ENCODE measurements at places on chromosomes 11 and 22.

DNA sequence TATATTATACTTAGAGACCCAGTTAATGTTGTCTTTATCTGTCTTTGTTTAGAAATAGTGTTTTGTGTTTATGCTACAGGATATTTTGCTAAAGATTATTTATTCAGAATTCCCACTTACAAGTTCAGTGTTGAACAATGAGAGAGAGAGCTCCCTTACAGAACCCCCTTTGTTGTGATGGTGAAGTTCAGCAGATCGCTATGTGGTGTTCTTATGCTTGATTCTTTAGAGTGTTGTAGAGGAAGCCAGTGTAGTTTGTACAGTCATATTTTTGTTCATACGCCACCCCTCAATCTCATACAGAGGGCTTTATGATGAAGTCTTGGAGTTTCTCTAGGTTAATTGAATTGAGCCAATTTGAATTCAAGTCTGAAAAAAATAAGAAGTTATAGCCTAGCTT, 150.2 kb downstream of the TMEM135 start:
- DNase-seq, result no peak

DNA sequence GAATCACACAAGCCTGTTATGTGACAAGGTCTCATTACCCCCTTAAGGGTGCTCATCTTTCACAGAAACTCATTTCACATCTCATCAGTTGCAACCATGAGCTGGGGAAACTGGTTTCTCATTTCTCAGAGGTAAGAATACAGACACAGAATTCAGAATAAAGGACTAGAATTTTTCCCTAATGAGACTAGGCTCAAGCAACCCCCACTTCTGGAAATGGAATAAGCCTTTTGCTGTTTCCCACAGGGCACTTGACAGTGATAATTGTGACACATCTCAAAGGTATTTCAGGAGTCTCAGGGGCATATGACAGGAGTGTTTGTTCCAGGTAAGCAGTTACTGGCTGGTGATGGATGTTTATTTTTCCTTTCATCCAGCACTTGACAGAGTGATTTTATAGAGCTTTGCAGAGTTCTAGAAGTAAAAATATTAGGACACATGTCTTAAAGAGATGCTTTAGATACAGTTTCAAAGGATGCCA, 112.9 kb upstream of the DDI1 start:
- no peak for DNase-seq

GRCh38 chr11:99534812-99535211, 514.1 kb downstream of the CNTN5 start:
- DNase-seq, result no peak

DNA sequence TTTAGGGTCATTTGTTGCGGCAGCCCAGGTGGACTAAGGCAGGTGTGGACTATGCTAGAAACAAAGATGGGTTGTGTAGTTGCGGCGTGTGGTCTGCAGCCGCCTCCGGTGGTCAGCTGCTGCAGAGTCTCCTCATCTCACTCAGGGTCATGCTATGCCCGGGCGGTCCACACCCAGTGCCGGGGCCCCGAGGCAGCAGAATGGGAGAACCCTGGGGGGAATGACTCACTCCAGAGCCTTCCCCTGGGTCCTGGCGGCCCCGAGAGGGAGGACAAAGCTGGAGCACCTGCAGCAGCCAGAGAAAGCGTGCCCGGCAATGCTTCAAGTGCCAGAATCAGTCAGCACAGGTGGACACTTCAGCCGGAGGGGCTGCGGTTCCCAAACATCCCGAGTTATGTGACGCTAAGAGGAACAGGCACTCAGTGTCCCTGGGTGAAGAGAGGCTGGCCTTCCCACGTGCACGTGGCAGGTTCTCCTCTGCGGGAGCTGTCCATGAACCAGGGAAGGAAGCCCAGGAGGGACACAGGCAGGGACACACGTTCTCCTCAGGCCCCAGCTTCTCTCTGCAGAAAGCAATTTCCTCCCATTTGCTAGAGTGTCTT, 289.6 kb upstream of the B3GAT1 start:
- no peak for DNase-seq

- no peak for DNase-seq
Measured at GRCh38 chr11:106032861-106033260, 10.8 kb upstream of the MSANTD4 start.

DNA sequence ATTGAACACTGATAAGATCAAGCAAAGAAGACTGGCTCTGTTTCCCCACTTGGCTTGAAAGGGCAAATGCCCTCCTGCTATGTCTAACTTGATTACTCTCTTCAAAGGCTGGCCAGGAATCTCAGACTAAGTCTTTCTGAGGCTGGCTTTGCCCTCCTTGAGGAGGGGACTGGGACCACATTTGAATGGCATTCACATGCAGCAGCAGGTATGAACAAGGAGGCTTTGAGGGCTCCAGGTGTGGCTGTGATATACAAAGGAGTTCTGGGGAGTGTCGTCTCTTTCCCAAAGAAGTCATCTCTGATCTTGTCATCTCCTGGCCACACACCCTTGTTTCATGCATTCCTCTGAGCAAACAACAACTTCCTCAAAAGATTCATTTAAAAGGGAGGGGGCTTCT, 130.8 kb downstream of the ARL14EP start:
- DNase-seq, result no peak

DNA sequence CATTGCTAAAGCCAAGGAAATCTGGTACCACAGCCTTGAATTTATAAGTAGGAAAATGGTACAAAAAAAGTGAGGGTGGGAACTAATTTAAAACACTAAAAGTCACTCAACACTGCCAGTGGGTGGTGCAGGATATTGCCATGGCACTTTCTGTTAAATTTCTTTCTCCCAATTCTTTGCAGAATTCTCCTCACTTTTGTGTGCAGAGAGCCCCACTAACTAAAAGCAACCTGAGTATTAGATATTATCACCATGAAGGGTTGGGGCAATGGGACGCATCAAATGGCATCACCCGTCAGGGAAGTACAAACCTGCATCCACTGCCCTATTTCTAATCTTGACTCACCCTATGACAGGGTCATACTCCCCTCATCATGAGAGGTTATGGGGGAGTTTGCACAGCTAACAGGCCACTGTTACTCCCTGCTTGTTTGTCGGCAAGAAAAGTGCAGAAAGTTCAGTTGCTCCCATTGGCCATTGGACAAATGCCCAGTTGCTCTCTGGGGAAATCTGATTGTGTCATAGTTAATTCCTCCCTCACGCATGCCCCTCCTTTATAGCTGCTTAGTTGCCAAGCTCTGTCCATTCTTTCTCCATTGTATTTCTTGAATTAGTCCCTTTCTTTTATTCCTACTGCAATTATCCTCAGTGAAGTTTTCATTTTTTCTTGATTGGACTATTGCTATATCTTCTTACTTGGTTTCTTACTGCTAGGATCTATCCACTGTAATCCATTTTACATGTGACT, 93.8 kb upstream of the BLID start:
- DNase-seq, result no peak

DNA sequence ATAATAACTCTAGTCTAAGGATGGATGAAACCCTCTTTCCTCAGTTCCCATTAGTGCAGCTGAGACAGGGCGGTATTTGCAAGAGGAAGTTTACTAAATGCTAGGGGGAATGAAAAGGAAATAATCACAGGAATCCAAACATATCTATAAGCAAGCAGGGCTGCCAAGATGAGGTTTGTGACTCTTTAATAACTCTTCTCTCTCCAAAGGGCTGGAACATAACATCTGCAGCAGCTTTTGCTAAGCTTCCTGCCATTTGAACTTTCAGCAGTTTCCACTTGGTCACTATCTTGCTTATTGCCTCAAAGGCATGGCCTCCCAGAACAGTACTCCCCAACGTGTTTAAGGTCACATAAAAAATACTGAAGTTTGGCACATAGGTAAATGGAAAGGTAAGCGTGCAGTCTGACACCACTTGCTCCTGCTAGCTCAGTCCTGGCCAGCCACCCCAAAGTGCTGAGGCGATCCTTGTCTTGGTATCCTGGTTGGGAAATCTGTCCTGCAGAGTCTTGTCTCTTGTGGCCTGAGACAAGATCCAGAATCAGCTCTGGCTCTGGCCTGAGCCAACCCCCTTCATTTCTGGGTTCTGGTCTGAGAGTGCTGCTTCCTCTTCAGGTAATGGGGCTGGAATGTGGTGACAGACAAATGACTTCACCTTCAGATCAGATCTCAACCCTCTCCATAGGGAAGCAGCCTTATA, 81.8 kb downstream of the KCNC1 start:
- no peak for DNase-seq

DNA sequence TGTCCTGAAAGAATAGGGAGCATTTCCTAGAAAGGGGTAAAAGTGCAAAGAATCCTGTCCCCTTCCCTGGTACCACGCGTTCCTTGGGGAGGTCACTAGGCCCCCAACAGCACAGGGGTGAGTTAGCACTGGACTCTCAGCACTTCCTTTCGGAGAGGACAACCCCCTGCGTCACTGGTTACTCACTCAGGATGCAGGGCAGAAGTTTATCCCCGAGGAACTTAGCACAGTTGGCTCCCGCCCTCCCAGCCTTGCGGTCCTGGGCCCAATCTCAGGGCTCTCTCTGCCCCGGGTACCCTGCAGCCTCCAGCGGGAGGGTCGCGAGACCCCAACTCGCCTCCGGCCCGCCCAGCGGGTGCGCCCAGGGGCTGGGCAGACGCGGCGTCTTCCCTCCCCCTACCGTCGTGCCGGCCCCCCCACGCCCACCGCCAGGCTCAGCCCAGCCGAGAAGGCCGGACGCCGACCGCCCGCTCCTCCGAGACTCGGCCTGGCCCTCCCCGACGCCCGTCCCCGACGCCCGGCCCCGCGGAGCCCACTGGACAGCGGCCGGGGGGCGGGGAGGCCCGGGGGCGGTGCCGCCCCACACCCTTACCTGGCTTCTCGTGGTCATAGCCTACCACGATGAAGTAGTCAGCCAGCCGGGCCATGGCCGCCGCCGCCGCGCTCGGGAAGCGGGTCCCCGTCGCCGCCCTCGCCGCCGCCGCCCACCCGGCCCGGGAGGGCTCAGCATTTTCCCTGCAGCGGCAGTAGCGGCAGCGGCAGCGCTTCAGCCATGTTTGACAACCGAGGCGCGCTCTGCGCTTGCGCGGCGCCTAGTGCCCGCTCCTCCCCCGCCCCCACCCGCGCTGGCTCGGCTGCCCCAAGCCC, at the start of gene SBF2:
SBF2 (minus strand) TSS at position 797 of the 867 bp plus-strand sequence; CDS start at position 647, 150 bp downstream.
- DNase-seq, result peak; percentile 77

DNA sequence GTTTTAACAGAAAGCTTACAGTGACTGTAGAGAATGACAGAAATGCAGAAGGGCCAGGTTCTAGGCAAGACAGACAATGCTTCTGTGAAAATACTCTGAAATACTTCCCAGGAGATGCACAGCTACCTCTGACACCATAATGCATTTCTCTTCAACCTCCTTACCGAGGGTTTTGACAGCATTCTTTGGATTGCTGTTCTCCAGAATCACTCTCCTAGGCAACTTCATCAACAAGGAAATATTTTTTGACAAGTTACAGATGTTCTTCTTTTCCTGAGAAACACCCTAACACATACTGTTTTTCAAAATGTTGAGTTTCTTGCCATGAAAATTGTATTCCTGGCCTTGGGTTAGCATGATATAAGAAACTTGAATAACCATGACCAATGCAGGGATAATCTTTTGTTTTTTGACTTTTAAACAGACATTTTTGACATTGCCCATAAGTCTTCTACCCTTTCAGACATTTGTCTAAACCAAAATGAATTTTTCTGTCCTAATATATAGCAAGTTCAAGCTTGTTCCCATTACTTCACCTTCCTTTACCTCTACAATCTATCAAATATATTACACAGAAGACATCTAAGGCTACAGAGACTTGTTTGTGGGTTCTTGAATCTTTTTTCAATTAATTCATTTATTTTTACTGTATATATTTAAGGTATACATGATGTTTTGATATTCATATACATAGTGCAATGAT, 108.1 kb downstream of the CCDC34 start:
- no peak for DNase-seq

- DNase-seq, result peak; percentile 38
Measured at GRCh38 chr11:123308077-123308476, 113.0 kb upstream of the CLMP start.

- DNase-seq, result no peak
Measured at GRCh38 chr22:45881524-45881875, 95.5 kb downstream of the WNT7B start.
